Activated CD4-positive, alpha-beta T cell treated with anti-CD3 and anti-CD28 coated beads for 4 hours (primary cell): ENCODE measurements at places on chromosomes 1 and 21.

DNA sequence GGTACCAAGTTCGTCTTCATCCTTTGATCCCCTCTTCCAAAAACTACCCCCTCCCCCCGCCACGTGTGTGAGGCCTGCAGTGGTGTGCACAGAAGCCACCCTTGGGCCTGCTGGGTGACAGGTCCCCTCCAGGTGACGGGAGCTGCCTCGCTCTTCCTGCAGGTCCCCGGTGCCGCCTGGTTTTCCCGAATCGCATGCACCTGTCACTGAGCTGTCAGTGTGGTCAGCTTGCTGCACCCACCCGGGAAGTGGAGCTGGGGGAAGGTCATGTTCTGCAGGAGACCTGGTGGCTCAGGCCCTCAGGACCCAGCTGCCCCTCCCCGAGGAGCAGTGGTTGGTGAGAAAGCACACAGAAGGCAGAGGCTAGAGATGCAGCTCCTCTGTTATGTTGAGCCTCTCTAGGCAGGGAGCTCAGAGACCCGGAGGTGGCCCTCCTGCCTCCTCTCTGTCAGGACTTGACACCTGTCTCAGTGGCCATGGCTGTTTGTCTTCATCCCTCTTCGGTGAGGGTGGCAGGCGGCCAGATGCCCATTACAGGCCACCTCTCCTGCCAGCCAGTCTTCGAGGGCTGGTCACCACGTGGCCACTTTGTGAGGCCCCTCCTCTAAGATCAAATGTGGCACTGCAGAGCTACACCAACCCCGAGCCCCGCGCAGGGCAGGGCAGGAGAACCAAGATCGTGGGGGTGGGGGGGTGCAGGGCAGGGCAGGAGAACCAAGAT is 60.9 kb downstream of the SKI start:
- no peak for DNase-seq

GRCh38 chr21:35520856-35521255 is 471.8 kb upstream of the RUNX1 start:
- no peak for DNase-seq

DNA sequence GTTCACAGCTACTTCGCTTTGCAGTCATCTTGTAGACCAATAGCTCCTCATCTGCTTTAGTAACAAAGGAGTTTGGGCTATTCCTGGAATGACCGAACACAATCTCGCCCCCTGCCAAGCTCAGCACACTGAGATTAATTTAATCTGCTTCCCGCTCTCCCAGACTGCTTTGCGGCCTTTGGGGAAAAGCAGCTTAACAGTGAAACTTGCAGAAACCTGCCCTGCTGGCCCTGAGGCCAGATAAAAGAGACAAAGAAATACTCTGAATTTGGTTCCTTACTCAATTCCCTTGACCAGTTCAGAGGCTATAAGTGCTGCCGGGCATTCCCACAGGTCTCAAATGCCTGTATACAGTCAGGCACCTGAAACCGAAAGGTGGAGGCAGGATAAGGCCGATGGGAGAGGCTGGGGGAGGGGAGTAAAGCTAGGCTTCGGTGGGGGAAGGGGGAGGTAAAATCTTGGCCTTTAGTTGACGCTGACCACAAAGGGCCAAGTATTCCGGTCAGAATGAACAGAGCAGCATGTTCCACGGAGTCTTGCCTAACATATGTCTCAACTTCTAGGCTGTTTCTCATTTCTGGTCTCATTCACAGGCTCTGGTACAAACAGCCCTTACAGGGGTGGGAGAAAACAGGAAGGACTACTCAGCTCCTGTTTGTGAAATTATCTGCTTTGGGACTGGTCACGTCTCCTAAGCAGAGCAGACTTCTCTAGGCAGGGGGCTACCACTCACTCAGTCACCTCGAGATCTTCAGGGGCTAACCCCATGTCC is 17.7 kb upstream of the A3GALT2 start:
- DNase-seq, result no peak

DNA sequence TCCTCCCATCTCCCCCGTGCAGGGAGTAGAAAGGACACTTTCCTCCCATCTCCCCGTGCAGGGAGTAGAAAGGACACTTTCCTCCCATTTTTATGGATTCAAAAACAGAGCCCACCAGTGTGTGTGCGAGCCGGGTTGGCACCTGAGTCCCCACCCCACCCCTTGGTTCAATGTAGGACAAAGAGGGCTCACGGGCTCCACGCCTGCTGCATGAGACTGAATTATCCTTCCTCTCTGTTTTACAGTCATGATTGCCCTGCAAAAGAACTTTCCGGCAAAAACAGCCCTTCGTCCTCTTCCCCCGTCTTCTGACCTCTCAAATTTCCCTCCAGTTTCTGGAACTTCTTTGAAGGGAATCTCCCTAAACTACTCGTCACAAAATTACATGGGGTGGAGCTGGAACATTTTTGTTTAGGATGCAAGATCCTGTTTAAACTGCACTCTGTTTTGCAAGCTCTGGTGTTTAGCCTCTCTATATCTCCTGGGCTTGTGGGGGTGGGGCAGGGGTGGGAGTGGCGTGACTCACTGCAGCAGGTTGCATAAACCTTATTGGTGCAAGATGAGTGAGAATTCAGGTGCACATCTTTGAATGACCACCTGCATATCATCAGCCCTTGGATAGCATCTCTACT is 99.8 kb downstream of the PSMG1 start:
- no peak for DNase-seq

DNA sequence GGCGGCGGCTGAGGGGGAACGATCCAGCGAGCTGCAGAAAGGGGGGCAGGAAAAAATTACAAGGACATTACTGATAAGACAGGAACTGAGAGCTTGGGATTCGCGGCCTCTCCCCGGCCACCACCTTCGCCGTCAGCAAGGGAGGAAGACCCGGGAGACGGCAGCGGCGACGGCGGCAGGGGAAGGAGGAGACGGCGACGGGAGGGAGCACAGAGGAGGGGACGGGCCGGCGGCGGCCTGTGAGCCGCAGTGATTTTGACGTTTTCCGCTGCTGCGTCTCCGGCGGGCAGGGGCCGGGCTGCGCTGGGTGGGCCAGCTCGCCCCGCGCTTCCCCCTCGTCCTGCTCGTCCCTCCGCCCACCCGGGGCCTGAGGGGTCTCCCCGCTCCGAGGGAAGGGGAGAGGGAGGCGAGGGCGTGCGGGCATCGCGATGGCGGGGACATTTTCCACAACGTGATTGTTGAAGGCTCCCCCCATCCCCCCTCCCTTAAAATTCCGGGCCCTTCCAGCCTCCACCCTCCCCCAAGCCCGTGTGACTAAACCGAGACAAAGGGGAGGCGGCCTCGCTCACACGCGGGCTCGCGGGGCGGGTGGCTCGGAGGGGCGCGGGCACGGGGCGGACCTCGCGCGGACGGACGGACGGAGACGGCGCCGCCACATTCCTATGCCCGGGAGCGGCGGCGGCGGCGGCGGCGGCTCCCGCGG is 407 bp downstream of the CAMSAP2 start:
- DNase-seq, result peak; percentile 61

DNA sequence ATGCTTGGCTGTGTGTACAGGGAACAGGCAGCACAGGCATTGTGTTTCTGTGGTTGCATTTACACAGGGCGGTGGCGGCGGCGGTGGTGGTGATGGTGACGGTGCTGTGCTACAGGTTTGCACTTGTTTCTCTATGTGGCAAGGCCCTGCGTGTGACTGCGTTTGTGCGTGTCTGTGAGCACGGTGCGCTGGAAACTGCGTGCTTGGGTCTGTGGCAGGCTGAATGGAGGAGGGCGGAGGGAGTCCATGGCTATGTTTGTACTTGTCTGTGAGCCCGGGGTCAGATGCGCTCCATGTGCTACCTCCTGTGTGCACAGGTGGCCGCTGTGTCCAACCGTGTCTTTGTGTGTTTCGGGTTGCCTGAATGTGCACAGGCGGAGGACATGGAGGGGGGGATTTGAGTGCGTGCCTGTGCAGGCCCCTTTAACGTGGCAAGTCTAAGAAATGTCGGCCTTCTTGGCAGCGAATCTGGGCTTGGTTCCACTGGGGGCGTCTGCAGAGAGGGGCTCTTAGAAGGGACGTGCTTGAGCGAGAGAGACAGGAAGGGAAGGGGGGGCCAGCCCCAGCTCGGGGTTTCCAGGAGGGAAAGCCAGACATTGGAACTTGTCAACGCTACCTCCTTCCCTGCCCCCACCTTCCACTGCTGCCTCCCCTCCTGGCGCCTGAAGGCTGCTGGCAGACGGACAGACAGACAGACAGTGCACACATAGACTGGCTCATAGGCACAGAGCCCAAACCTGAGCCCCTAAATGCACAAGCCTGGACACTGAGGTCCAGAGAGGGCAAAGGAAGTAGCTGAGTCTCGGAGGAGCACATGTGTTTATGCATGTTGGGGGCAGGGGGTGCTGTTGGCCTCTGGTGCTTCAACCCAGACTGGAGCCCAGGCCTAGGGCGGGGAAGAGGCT is 32.7 kb upstream of the WASF2 start:
- peak; percentile 63 for DNase-seq

- DNase-seq, result no peak
Observed at GRCh38 chr1:233523047-233523446, 90.9 kb upstream of the KCNK1 start.

- DNase-seq, result no peak
Observed at GRCh38 chr1:116352349-116352813, 20.7 kb upstream of the ATP1A1 start.
